Choroid plexus epithelial cell (primary cell): ENCODE measurements at places on chromosomes 4 and X.

DNA sequence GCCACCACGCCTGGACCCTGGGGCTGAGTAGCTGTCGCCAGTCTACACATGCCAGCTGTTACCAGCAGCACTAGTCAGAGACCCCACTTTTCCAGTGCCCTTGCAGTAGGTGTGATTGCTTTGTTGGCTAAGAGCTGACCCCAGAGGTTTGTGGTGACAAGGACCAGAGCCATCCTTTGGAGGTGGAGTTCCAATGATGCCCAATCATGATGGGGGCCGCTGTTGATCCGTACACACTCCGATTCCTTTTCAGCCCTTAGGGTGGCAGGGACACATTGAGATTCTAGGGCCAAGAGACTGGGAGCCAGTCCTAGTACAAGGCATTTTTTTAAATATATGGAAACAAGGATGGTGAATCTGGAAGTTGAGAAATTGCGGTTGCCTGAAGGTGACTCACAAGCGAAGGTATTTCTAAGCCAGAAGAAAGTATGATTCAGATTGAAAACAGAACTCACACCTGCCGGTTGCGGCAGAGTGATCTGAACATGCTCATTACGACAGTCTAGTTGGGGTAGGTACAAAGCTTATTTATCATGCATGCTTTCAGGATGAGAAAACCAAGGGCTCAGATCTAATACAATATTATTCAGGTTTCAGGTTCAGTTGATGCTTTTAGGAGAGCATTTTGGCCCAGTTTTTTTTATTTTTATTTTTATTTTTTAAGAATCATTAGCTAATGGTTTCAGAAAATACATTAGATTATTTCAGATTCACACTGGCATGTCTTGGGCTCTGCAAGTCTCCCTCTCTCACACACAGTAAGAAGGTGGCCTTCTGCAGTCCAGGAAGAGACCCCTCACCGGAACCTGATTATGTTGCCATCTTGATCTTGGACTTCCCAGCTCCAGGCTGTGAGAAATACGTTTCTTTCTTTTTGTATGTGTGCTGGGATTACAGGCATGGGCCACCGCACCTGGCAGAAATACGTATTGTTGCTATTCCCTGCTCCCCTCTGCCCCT, 43.4 kb downstream of the SHROOM2 start:
- DNase-seq: peak; percentile 86

GRCh38 chrX:5957506-5957905, 271.2 kb downstream of the NLGN4X start:
- DNase-seq: no peak

DNA sequence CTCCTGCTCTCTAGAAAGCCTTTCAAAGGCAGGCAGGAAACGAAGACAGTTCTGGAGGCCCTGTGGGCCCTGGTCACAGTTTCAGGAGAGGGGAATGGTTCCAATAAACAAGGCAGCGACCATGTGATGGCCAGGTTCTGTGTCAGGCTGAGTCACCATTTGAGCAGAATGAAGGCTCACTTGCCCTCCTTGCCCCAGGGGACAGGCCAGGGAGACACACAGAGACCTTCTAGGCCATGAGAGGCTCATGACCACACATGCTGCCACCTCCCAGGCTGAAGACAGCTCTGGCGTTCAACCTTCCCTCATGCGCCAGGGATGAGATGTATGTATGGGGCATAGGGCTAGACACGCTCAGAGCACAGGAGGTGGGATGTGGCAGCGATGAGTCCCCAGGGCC, 22.9 kb upstream of the TRIM2 start:
- no peak for DNase-seq

GRCh38 chr4:16155528-16156169, 70.6 kb downstream of the TAPT1 start:
- DNase-seq: peak; percentile 3

DNA sequence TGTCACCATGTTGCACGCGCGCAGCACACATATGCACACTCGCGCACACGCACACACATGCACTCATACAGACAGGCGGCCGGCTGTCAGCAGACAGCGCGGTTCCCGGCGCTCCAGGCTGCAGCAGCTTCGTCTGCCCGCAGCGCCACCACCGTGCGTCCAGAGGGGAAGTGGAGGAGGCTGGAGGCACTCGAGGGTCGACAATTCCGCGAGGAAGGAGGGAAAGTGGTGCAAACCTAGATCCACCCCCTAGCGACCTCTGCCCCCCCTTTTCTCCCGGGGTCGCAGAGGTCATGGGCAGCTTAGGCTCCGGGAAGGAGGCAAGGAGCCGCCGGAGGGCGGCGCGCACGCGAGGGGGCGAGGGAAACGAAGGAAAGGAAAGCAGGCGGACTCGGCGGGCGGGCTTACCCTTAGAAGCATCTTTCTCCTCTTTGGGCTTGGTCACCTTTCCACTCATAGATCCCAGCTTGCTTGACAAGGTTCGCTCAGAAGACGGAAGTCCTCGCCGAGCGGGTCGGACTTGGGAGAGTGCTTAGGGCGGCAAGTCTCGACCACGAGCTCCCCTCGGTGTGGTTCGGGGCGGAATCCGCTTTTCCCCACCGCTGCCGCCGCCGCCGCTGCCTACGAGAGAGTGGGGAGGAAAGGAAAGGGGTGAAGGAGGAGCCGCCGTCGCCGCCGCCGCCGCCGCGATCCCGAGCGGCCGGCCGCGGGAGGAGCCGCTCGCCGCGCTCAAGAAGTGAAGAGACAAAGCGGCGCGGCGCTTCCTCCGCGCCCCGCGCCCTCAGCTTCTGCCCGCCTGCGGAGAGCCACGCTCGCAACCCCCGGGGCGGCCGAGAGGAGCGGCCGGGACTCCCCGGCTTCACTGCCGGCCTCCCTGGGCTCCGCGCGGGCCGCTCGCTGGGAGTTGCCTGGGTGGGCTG, 326.6 kb upstream of the F9 start:
- no peak for DNase-seq

- no peak for DNase-seq
Observed at GRCh38 chr4:141347684-141348083, 127.0 kb downstream of the ZNF330 start.

DNA sequence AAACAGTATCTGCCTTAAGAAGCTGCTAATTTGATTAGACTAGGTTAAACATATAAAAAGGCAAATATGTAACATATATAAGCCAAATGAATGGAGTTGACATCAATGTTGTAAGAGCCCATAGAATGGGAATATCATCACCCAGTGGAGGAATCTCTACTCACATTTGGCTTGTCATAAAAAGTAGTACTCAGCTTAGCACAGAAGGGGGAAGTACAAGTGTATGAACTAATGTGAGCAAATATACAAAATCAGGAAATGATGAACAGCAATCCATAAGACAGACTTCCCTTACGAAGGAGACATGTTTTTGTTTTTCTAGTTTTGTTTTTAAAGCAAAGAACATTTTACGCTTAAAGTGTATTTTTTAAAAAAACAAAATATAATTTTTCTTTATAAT, 74.9 kb downstream of the MAB21L2 start:
- peak; percentile 10 for DNase-seq

- peak; percentile 57 for DNase-seq
Observed at GRCh38 chr4:15935504-15936402, 2.8 kb downstream of the FGFBP1 start.

GRCh38 chr4:142823796-142824195, 22.3 kb downstream of the INPP4B start:
- no peak for DNase-seq

DNA sequence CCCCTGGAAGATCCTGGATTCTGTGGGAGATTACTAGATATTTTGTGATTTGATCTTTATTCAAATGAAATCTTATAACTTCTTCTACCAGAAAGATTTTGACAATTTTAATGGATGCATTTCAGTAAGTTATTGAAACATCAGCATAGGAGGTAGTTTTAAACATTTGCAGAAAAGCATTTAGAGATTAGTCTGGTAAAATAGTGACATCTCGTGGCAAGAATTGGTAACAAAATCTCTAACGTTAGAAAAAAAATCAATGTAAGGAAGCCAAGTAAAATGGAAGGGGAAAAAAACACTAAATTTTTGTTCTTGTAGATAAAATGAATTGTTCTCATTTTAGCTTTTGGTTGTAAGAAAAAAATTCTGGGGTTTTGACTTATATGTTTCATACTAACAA, 73.3 kb downstream of the TASL start:
- peak; percentile 57 for DNase-seq

DNA sequence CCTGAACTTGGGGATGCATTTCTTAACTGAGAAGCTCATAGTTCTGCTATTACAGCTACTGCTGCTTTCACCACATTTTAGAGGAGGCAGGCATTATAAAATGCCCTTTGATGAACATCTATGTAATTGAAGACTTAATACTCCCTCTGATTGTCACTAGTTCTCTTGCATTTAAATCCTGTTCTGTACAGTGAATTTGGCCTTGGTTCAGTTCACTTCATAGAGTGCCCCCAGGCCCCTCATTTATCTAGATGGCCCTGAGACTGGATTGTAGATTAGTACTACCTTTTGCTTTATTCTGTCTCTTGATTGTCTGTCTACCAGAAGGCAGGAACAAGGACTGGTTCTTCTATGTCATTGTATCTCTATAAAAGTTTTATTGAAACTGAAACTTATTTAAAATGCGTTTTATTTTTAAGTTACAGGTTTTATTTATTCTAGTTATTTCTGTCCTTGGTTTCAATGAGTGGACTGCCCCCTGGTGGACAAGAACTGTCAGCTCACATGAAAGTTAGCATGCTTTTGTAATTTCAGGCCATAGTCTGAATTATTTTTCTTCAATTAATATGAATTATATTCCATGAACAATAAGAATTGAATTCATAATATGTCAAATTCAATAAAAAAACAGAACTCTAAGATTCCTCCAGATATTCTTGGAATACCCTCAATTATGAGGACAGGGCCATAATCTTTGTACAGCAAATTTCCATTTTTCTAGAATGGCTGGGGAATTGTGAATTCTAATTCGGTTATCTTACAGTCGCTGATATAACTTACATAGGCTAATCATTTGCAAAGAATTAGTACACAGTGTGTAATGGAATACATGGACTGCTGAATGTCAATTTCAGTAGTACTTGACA, 47.2 kb upstream of the TMEM33 start:
- peak; percentile 79 for DNase-seq

DNA sequence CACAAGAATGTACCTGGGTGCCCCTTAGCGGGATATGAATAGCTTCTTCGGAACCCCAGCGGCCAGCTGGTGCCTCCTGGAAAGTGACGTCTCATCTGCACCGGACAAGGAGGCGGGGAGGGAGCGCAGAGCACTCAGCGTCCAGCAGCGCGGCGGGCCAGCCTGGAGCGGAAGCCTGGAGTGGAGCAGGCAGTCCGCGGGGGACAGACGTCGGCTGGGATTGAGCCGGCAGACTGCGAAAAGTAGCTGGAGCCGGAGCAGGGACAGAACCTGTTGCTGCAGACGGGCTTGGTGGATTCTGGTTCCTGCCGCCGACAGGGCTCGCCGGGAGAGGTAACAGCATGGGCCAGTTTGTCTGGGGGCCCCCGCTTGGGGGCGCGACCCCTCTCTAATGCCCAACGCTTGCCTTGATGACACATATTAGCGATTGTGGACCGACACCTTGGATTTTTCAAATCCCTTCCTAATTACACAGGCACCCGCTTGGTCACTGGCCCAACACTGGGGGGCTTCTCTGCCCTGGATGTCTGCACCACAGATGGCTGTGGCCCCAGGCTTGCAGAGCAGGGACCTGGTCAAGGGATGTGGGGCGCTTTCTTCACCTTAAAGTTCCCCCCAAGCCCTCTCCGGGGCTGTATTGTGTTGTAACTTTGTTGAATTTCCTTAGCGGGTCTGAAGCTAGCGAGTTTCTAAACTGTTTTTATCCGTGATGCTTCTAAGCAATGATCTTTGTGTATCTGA, at the start of gene NPFFR2:
NPFFR2 (plus strand) TSS at position 133 of the 741 bp plus-strand sequence. CDS start 96,592 bp downstream, outside the sequence.
- DNase-seq: no peak

DNA sequence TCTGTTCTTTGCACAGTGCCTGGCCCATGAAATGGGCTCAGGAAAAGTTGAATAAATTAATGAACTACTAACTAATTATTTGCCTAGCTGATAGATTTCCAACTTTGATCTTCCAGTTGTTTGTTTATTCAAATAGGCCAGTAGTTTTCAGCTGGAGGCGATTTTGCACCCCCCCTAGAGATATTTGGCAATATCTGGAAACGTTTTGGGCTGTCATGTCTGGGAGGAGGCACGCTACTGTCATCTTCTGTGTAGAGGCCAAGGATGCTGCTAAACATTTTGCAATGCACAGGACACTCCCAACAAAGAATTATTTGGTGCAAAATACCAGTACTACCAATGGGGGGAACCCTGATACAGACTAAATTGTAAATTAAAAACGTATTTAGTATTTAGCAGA, 81.9 kb downstream of the VCX2 start:
- no peak for DNase-seq

GRCh38 chr4:6526671-6527091, 48.3 kb upstream of the MAN2B2 start:
- DNase-seq: no peak

DNA sequence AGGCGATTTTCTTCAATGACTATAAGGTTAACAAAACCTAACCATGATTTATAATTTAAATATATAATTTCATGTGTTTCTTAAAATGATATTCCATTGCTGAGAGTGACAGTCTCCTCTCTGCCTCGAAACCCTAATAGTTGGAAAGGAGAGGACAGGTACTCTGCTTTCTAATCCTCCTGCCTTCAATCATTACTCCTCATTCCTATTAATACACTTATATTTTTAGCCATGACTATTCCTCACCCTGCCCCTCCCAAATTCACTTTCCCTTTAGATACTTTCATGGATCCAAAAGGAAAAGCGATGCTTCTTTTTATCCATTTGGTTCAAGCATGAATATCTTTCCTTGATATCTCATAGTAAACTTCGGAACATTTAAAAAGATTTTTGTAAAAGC, 418.2 kb downstream of the CCSER1 start:
- DNase-seq: no peak

GRCh38 chr4:80586716-80587115, 251.2 kb downstream of the CFAP299 start:
- DNase-seq: no peak

GRCh38 chrX:47422444-47422843, 52.1 kb downstream of the ZNF157 start:
- DNase-seq: no peak

DNA sequence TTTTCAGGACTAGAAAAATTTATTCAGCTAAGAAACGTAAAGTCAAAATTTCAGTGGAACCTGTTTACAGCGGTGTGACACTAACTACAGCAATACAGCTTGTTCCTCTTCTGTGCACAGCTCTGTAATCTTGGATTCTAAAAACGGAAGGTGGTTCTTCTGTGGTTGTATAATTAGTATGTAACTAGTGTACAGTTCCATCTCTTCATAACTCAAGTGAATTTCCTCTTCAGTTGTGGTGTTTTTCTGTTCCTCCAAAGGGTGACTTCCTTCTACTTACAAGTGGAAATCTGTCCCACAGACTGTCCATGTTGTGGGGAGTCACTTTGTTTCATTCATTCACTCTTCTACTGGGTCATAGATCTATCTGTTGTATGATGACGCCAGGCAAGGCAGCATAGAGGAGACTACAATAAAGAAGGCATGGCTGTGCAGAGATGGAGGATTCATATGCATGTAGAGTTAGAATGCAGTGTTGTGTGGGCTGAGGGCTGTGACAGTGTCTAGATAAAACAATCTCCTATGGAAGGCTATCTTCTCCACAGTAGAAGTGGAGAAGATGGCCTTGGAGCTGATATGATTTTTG, 5.4 kb downstream of the DAPP1 start:
- no peak for DNase-seq

- peak; percentile 17 for DNase-seq
Observed at GRCh38 chr4:74095886-74096264, 3.1 kb downstream of the CXCL2 start.
